ENCODE measurements at places on chromosomes 5 and 9. TPM values are rescaled to one million over a fixed set of nuclear protein-coding genes. Genes with fewer than 3 reads are reported as not detected.

DNA sequence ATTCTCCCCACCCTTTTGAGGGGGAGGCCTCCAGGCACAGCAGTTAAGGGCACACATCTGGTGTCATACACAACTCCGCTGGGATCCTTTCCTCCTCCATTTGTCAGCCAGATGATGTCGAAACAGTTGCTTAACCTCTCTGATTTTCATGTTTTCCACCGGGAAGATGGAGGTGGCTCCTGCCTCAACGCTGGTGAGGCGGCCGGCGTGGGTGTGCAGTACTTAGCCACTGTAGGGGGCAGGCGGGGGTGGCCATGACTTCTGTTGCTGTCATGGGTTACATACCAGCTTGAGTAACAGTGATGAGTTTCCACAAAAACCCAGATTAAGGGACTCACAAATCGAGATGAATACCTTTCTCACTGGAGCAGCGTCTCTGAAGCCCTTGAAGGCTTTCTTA, 63.1 kb upstream of the EPB41L4B start:
- no peak for DNase-seq

PITX1 gene
- 66.7 TPM for total RNA-seq

DNA sequence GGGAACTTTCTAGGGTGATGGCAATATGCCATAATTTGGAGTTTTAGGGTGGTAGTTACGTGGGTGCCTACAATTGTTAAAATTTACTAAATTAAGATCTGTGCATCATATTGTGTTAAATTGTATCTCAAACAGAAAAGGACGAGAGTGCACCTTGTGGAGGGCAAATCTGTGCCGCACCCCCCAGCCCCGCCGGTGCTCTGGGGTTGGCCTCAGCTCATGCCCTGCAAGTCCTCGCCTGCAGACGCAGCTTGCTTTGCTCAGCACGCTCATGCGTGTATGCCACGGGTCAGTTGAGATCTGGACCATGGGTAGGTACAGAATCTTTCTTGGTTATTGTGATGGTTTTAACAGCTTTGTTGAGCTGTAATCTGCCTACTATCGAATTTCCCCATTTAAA, 33.7 kb upstream of the FCN1 start:
- DNase-seq, result no peak

HRH2 gene
- not detected for total RNA-seq

- no peak for DNase-seq
These were observed 13.3 kb downstream of the ZNF474 start for GRCh38 chr5:122142480-122143164.

DNA sequence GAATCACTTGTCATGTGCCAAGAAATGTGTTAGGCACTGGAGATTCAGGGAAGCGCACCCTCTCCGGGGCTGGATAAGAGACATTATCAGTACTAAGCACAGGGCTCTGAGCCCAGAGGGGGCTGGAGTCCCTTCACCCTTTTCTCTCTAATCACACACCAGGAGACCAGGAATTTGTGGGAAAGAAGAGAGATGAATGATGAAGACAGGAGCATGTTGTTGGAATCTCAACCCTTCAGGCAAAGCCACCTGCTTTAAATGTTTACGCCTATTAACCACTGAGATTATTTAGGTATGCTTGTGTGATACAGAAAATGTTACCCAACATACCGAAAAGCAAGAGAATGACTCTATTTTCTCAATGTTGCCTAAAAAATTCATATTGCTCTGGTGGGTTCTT, 119.8 kb downstream of the ENTREP1 start:
- no peak for DNase-seq

- DNase-seq, result peak; percentile 63
These were observed 136.3 kb downstream of the ACTBL2 start for GRCh38 chr5:57346328-57346727.

DNA sequence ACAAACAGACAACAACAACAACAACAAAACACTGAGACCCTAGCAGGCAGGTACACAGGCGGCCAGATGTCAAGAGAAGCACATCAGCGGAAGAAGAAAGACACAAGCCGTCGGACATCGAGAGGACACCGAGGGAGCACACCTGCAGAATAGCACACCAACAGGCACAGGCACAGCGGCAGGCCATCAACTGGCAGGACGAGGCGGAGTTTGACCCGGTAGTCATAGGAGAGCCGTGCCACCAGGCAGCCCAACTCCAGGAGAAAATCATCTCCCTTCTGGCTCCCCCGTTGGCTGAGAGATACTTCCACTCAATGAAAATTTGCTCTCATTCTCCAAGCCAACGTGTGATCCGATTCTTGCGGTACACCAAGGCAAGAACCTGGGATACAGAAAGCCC, 352.1 kb upstream of the IZUMO3 start:
- DNase-seq, result no peak

- no peak for DNase-seq
These were observed 72.6 kb downstream of the TENT4A start for GRCh38 chr5:6785861-6786180.

GRCh38 chr5:168423478-168423877, 62.8 kb upstream of the RARS1 start:
- DNase-seq, result no peak

GRCh38 chr9:33157960-33158842, 8.9 kb downstream of the B4GALT1 start:
- DNase-seq, result peak; percentile 25

DNA sequence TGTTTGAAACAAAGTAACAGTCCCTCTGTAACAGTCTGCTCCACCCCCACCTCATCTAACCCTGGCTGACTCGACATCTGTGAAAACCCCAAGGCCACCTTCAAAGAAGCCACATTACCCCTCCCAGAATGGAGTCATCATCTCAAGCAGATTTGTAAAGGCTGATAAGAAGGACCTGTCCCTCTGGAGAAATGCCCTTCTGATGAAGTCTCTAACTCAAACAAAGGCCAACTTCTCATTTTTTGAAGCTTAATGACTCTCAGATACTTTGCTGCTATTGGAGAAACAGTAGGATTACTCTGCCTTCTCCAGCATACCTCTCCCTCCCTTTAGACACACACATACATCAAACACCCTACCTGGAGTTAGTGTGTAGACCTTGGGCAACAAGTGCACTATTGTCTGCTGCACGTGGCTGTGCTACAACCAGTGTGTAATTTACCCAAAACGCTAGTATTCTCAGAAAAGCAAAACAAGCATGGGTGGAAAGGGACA, 5.3 kb upstream of the SUSD1 start:
- DNase-seq, result no peak

- peak; percentile 45 for DNase-seq
These were observed 268.6 kb downstream of the SEC61B start for GRCh38 chr9:99490729-99491128.

- DNase-seq, result no peak
These were observed 1651.5 kb downstream of the EFNA5 start for GRCh38 chr5:106019261-106019660.

- no peak for DNase-seq
These were observed 194.3 kb downstream of the TLE4 start for GRCh38 chr9:79766091-79766490.

DNA sequence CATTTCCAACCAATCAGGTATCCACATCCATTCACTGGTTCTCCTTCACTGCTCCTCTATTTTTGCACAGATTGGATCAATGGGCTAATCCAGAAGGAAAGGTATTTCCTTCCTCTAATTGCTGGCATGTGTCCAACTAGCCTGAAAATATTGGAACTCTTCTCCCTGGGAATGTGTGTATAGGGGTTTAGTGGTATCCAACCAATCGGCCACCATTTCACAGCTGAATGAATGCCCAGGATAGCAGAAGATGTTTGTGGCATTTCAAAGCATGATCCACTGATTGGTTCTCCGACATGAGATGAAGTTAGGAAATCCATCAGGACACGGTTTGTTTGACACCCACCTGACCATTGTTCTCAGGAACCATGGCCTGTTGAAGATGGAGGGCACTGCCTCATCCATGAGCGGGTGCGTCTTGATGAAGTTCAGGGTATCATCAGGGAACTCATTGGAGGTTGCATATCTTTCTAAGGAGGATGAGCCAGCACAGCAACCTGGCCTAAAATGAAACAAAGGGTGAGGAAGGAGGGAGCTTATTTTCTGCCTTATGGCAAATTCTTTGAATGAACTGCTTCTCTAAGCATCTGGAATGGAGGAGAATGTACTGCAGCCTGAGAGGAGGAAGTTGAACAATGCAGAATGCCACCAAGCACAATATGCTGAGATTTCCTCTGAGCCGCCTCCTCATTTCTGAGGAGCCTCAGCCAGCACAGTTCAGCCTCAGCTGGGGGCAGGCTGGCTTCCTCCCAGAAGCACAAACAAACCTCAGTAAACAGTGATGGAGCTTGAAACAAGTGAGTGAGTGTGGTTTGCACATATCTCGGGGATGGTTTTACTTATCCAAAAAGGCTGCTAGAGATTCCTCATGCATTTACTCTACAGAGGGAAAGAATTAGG, 94.6 kb downstream of the SEMA6A start:
- no peak for DNase-seq

GRCh38 chr5:106106384-106106783, 1564.4 kb downstream of the EFNA5 start:
- no peak for DNase-seq

DNA sequence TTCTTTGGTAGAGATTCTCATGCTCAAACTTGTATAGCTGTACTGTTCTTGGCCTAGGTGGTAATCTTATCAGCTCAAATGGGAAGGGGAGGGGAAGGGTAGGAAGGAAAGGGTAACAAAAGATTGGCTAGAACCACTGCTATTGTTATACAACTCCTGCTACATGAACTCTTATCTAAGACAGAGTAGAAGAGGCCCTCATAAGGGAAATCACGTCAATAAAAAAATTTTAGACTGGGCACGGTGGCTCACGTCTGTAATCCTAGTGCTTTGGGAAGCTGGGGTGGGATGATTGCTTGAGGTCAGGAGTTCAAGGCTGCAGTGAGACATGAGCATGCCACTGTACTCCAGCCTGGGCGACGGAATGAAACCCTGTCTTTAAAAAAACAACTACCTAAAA, 15.9 kb downstream of the STOM start:
- no peak for DNase-seq

ALDH1A1 gene
- total RNA-seq, result 450 TPM

STK32A gene
- 0.97 TPM for total RNA-seq

- DNase-seq, result no peak
These were observed 49.4 kb downstream of the TRPM6 start for GRCh38 chr9:74838351-74838750.

DNA sequence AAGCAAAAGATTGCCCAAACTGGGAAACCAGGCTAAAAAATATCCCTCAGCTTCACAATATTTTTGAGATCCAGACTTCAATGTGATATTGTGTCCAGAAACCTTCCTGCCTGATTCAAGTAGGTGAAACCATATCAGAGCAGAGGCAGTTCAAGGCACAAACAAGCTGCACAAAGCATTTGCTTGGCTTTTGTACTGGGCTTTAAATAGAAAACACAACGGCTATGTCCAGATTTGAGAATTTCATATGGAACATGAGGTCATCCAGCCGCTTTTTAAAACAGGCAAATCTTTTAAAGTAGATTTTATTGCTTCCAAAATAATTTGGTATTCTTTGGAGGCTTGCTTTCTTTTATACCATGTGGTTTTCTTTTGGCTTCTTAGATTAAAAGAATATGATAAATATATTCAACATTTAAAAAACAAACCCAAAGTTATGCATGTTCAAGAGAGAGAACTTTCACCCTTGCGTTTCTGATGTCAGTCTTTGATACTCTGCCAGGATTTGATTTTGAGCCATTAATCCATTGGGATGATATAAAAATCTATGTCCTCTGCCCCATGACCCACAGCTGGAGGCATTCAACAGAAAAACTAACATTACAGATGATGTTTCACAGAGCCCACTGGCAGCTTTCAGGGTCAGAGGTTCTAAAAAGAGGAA, 29.0 kb upstream of the CCDC112 start:
- DNase-seq, result peak; percentile 61

DNA sequence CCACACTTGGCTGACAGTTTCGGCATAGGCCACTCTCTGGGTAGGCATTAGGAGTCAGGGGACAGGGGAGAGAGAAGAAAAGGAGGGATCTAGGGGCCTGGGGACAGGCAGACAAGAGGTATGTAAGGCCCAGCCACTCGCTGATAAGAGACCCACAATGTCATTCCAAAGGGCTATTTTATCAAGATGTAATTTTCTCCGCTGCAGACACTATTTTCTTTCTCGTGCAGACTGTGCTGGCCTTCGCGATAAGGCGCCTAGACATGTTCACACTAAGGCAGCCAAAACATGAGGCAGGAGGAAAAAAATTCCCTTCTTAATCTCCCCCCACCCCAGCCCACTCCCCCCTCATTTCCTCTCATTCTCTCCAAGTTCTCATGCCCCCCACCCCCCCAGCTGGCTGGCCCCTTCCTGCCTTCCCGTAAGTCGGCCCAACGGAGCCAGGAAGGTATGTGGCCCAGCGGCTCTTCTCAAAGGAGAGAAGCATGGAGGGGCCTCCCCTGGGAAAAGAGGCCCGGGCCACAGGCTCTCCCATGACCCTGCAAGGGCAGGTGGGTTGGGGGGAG, 44.9 kb upstream of the SYNPO start:
- DNase-seq, result peak; percentile 84

DNA sequence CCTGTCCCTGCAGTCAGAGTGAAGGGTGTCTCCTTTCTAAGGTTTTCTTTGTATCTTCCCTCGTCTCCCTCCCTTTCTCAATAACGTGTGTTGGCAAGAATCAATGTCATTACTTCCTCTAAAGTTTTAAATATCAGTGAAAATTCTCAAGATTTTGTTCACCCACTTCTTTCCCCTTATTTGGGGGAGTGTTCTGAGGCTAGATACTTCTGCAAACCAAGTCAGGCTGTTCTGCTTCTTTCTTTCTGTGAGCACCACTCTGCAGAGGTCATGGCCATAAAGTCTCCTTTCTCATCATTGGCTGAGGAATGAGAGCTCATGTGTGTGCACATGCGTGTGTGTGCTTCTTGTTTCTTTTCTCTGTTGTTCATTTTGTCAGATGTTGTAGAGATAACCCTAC, 26.6 kb upstream of the SPATA31C2 start:
- DNase-seq, result no peak

GRCh38 chr5:174236070-174236469, 190.6 kb downstream of the NSG2 start:
- DNase-seq, result no peak

DNA sequence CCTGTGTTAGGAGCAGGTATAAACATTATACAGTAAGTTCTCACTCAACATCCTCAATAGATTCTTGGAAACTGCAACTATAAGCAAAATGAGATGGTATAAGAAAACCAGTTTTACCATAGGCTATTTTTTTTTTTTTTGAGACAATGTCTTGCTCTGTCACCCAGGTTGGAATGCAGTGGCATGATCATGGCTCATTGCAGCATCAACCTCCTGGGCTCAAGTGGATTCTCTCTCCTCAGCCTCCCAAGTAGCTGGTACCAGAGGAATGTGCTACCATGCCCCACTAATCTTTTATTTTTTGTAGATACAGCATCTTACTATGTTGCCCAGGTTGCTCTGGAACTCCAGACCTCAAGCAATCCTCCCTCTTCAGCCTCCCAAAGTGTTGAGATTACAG, 50.1 kb upstream of the ADRB2 start:
- DNase-seq, result no peak

DNA sequence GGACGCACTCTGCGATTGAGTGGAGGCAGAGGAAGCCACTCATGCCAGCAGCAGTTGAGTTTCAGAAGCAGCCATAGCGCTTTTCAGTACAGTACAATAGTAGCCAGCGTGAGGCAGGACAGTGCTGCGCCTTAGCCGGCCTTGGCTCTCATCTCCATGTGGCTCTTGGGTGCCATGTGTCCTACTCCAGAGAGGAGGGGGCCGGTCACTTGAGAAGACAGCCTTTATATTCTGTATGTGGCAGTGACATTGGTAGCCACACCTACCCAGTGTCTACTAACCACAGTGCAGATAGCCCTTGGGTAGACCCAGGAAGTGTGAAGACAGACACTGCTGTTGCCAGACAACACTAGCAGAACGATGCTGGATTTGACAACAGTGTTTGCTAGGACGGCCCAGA, 42.3 kb downstream of the FAM78A start:
- no peak for DNase-seq

Measured in fibroblast of villous mesenchyme (primary cell).